Vagina (tissue), 2 donors: ENCODE measurements at places on chromosomes 5 and 9.
A peak's percentile ranks its signal among the peaks of the same experiment; 100 is the strongest.

- no peak for DNase-seq
Observed at GRCh38 chr5:74442466-74442865, 198.1 kb downstream of the ENC1 start.

- DNase-seq = no peak
Observed at GRCh38 chr9:108838017-108838416, 17.8 kb downstream of the ACTL7B start.

- peak; percentile 3 for DNase-seq
Observed at GRCh38 chr5:67178966-67179365, 17.6 kb downstream of the CD180 start.

- DNase-seq = no peak
Observed at GRCh38 chr5:17079562-17079961, 137.9 kb upstream of the BASP1 start.
